ENCODE measurements at places on chromosomes 5 and 9.

GRCh38 chr5:179278119-179278518, 67.1 kb downstream of the ADAMTS2 start:
- DNase-seq = no peak
- no peaks in the 10 kb centered on the region for H3K4me1 ChIP-seq
- H3K27me3 ChIP-seq = no peaks in the 10 kb centered on the region
- H3K36me3 ChIP-seq = no peaks in the 10 kb centered on the region

GRCh38 chr5:95555553-95555952, 652 bp downstream of the ARSK start:
- no peaks in the 10 kb centered on the region for H3K27me3 ChIP-seq
- H3K4me1 ChIP-seq = peaks cover 33% of the 10 kb centered on the region
- H3K4me3 ChIP-seq = peak overlapping the region; percentile 92
- H3K36me3 ChIP-seq = no peaks in the 10 kb centered on the region
- no peak for DNase-seq
- peak overlapping the region; percentile 98 for H3K27ac ChIP-seq

DNA sequence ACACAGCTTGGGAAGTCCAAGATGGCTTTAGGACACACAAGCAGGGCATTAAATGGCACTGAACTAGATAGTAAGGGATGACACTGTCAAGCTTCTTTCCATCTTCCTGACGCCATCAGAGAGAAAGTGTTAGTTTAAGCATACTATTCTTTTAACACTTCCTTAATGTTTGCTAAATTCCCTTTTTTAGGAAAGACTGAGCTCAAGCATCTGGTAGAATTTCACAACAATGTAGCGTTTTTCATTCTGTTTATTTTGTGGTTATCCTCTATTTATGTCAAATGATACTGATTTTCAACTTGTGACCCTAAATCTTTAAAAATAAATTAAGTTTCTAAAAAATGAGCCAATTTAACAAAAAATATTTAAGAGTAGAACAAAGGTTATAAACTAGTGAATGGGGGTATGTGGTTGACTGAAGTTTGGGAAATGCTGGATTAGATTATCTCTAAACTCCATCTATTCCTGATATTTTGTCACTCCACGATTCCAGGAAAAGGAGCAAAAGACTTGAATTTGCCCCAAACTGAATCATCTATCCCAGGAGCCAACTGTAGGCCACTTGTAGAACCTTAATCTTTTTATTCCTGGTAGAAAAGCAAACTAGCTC, 147.4 kb upstream of the KLF9 start:
- no peaks in the 10 kb centered on the region for H3K36me3 ChIP-seq
- DNase-seq = no peak
- H3K4me3 ChIP-seq = no peak overlapping the region
- H3K4me1 ChIP-seq = peaks cover 43% of the 10 kb centered on the region
- no peaks in the 10 kb centered on the region for H3K27me3 ChIP-seq

DNA sequence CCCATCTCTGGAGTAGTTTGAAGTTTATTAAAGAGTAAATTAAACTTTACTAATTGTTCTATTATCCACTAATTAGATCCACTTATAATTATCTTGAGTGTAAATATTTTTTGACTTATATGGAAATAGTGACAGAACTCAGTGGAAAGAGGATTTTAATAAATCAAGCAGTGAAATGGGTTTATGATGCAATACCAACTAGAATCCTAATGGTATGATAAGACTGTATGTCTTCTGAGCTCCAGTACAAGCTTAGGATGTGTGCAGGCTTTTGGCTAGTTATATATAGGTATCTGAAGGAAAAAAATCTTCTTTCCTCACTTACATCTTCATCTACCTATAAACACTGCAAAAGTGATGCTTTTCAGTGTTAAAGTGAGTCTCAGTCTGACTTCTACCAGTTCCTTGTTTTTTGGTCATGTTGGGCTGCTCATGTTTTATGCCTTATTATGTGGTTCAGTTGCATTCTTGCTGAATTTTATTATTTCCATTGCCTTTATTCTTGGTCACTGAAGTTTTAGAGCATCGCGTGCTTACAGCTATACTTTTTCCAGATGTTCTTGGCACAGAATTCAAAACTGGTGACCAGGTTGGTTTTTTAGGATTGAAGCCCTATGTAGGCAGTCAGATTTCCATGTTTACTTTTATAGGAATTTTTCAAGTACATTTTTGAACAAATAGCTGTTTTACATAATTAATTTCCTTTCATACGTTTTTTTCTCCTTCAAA, 30.5 kb downstream of the XRCC4 start:
- no peak for DNase-seq
- H3K27ac ChIP-seq = no peak overlapping the region
- H3K4me3 ChIP-seq = no peak overlapping the region
- no peaks in the 10 kb centered on the region for H3K27me3 ChIP-seq
- H3K36me3 ChIP-seq = peaks cover 8% of the 10 kb centered on the region

DNA sequence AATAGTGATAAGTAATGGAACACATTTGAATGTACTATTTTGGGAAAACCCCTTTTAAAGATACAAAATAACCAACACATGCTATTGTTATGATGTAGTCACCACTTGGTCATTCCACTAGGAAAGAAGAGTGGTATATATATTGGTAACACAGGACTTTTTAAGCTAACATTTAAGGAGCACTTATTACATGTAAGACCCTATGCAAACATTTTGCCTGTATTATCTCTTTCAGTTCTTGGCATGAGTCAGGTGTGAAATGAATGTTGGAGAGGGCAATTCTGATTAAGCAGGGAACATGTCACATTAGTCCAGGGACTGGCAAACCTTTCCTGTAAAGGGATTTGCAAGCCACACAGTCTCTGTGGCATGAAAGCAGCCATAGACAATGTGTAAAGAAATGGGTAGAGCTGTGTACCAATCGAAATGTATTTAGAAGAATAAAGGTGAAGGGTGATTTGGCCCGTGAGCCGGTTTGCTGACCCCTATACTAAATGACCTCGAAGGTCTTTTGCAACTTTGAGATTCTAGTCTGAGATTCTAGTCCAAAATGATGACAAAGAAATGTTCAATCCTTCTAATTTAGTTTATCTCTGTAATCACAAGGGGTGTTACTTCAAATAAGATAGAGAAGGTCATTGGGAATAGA, 15.3 kb downstream of the ABLIM3 start:
- H3K27ac ChIP-seq = no peak overlapping the region
- DNase-seq = no peak
- no peaks in the 10 kb centered on the region for H3K36me3 ChIP-seq
- H3K27me3 ChIP-seq = peaks cover 24% of the 10 kb centered on the region

DNA sequence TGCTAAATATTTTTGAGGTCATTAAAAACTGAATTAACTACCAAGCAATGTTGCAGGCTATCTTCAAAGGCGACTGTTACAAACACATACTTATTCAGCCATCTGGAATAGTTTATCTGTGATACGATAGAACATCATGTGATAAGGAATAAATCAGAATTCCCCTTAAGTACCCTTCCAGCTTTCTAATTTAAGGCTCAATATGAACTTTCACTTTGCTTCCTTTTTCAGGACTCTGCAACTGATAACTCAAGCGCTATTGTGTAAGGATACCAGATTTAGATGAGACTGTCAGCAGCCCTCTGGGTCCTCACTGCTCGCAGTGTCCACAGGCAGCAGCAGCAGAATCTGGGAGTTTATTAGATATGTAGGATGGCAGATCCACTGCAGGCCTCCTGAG, 416.3 kb downstream of the SPATA31D1 start:
- no peaks in the 10 kb centered on the region for H3K27me3 ChIP-seq
- DNase-seq = no peak
- no peaks in the 10 kb centered on the region for H3K4me1 ChIP-seq
- no peak overlapping the region for H3K27ac ChIP-seq
- H3K4me3 ChIP-seq = no peak overlapping the region

GRCh38 chr5:169651526-169651925, 14.5 kb downstream of the DOCK2 start:
- no peaks in the 10 kb centered on the region for H3K27me3 ChIP-seq
- H3K4me1 ChIP-seq = peaks cover 74% of the 10 kb centered on the region
- H3K36me3 ChIP-seq = peaks cover 22% of the 10 kb centered on the region
- H3K4me3 ChIP-seq = peak overlapping the region; percentile 10
- DNase-seq = no peak

GRCh38 chr9:129513282-129513681, 107.6 kb downstream of the C9orf50 start:
- DNase-seq = no peak
- peaks cover 17% of the 10 kb centered on the region for H3K27me3 ChIP-seq
- H3K36me3 ChIP-seq = peaks cover 13% of the 10 kb centered on the region
- H3K27ac ChIP-seq = no peak overlapping the region
- no peak overlapping the region for H3K4me3 ChIP-seq
- no peaks in the 10 kb centered on the region for H3K4me1 ChIP-seq

DNA sequence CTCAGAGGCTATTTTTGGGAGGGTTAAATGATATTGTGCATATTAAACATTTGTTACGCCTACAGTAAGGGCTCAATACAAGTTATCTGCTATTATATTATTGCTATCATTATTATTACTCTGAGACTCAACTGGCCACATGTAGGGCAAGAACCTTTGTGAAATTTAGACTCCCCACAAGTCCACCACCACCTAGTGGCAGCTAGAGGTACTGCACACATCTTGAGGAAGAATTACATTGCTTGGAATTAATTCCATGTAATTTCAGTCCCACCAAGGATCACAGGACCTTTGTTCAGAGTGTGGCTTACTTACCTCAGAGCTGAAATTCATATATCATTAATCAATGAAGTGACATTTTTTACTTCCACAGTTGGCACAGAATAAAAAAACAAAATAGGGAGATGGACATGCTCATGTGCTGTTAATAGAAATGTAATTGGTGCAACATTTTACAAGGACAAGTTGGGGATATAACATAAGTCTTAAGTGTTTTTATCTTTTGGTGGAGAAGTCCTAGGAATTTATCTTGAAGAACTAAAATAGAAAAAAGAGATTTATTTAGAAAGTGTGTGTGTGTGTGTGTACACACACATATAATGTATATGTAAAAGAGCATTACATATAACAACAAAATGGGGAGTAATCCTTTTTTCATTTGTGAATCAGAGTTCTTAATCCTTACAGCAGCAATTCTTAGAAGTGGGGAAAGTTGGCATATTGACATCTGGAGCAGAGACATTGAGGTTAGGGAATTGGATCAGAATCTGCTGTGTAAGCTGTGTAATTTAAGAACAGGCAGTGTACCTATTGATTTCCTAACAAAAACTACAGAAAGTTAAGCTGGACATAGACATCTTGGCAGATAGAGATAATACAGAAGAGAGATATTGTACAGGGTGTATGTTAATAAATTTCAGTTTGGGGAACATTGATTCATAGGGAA, 11.2 kb downstream of the MSANTD3 start:
- no peak overlapping the region for H3K27ac ChIP-seq
- no peaks in the 10 kb centered on the region for H3K4me1 ChIP-seq
- no peak overlapping the region for H3K4me3 ChIP-seq

DNA sequence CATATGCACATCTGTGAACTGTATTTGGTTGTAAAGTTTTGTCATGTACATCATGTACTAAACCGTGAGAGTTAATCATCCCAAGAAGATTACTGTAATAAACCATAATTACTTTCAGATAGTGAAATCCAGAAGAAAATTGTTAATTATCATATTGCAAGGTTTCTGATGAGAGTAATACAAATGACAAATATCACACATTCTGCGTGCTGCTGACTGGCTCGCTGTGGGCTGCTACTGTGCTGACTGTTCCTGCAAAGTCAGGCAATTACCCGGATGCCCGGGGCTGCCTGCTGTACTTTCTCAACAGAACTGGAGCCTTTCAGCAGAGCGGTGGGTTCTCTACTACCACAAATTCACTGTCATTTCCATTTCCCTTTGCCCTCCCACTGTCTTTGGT, 68.3 kb downstream of the SMARCA2 start:
- peaks cover 46% of the 10 kb centered on the region for H3K36me3 ChIP-seq
- no peaks in the 10 kb centered on the region for H3K4me1 ChIP-seq
- no peak overlapping the region for H3K4me3 ChIP-seq
- H3K27me3 ChIP-seq = no peaks in the 10 kb centered on the region
- H3K27ac ChIP-seq = no peak overlapping the region

DNA sequence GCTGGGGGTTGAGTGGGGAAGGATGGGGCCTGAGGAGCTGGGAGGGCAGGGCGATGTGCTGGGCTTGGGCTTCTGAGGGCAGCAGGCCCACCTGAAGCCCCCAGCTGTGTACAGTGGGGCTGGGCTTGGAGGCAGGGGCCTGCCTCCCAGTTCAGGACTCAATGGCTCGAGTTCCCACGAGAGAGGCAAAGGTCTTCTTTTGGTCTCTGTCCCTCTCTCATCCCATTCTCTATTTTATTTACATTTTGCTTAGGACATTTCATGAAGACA, 180.6 kb downstream of the MACROH2A1 start:
- no peak for DNase-seq
- H3K4me1 ChIP-seq = no peaks in the 10 kb centered on the region
- no peak overlapping the region for H3K27ac ChIP-seq
- H3K4me3 ChIP-seq = no peak overlapping the region

- no peaks in the 10 kb centered on the region for H3K36me3 ChIP-seq
- H3K4me3 ChIP-seq = peak overlapping the region; percentile 83
- DNase-seq = no peak
- peaks cover 63% of the 10 kb centered on the region for H3K27me3 ChIP-seq
- H3K4me1 ChIP-seq = peaks cover 52% of the 10 kb centered on the region
These were observed 571 bp downstream of the CNTFR start for GRCh38 chr9:34588671-34589635.

GRCh38 chr5:161471211-161471950, 75.1 kb downstream of the GABRB2 start:
- H3K27ac ChIP-seq = no peak overlapping the region
- no peaks in the 10 kb centered on the region for H3K4me1 ChIP-seq
- H3K27me3 ChIP-seq = no peaks in the 10 kb centered on the region
- DNase-seq = no peak
- no peaks in the 10 kb centered on the region for H3K36me3 ChIP-seq

DNA sequence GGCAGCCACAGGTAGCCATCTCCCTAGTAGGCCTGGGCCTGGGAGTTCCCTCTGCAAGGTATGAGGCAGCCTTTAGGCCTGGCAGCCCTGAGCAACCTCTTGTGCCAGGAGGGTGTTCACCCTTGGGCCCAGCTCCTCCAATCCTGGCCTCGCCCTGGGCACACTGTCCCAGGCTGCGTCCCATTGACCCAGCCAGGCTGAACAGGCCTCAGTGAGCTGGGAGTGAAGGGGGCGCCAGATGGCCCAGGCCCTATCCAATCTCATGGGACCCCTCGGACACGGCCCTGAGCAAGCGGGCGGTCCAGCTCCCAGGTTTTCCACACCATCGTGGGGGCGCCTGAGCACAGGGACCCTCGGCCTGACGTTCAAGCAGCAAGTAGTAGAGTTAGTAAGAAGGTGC, 14.5 kb downstream of the SH3GLB2 start:
- H3K27ac ChIP-seq = no peak overlapping the region
- DNase-seq = no peak
- no peak overlapping the region for H3K4me3 ChIP-seq
- H3K4me1 ChIP-seq = no peaks in the 10 kb centered on the region

- H3K4me3 ChIP-seq = no peak overlapping the region
- H3K27me3 ChIP-seq = no peaks in the 10 kb centered on the region
- no peak overlapping the region for H3K27ac ChIP-seq
- no peak for DNase-seq
These were observed 408.0 kb upstream of the DMAC1 start for GRCh38 chr9:8207596-8207995.

Data from naive B cell (primary cell).